Left kidney (tissue), 8 donors: ENCODE measurements at places on chromosomes 7 and 10. TPM values are rescaled to one million over a fixed set of nuclear protein-coding genes. Genes with fewer than 3 reads are reported as not detected.

AKR1C8 gene
- polyA plus RNA-seq: 0.20 TPM

ANTXRL gene
- not detected for polyA plus RNA-seq

BMPR1A gene
- polyA plus RNA-seq: 84.9 TPM

COBL gene
- 24.9 TPM for polyA plus RNA-seq

ZNF239 gene
- 15.9 TPM for polyA plus RNA-seq

ENO4 gene
- polyA plus RNA-seq: 5.1 TPM

GRCh38 chr7:129281163-129281562, 56.3 kb downstream of the AHCYL2 start:
- no peak for DNase-seq

- no peak for DNase-seq
Measured at GRCh38 chr10:119616882-119617570, 20.3 kb upstream of the TIAL1 start.

DNA sequence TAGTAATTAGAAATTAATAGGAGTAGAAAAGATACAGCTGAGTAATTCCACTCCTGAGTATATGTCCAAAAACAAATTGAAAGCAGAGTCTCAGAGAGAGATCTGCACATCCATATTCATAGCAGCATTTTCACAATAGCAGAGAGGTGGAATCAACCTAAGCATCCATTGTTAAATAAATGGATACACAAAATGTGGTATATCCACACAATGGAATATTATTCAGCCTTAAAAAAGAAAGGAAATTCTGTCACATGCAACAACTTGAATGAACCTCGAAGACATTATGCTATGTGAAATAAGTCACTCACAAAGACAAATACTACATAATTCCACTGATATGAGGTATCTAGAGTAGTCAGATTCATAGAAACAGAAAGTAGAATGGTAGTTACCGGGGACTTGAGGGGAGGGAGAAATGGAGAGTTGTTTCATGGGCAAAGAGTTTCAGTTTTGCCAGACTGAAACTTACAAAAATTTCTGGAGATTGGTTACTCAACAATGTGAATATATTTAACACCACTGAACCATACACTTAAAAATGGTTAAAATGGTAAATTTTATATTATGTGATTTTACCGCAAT, 18.4 kb downstream of the VTI1A start:
- no peak for DNase-seq

GRCh38 chr7:17985473-17986239, 42.0 kb downstream of the PRPS1L1 start:
- DNase-seq: no peak

GRCh38 chr7:139168479-139168878, 59.0 kb upstream of the ZC3HAV1 start:
- DNase-seq: no peak

- DNase-seq: no peak
Measured at GRCh38 chr10:93723153-93723552, 20.8 kb upstream of the FRA10AC1 start.

DNA sequence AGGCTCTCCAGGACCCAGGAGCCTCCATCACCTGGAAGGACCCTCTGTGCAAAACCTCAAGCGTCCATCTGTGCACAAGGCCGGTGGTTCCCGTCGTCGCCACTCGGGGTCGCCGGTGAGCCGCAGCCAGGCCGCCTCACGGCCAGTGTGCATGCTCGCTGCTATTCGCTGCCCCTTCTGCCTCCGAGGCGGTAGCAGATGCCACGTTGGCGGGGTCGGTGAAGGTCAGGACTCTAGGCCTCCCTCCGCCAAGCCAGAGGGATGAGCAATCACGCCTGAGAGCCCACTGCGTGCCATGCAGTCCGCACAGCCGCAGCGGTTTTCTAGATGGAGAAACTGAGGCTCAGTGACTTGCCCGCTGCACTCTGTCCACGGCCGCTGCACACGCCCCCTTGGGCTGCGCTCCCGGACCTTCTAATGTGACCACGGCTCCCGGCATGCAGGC, 5.7 kb downstream of the UPK3B start:
- no peak for DNase-seq

- no peak for DNase-seq
Measured at GRCh38 chr7:90271753-90272152, 26.8 kb downstream of the CFAP69 start.

DNA sequence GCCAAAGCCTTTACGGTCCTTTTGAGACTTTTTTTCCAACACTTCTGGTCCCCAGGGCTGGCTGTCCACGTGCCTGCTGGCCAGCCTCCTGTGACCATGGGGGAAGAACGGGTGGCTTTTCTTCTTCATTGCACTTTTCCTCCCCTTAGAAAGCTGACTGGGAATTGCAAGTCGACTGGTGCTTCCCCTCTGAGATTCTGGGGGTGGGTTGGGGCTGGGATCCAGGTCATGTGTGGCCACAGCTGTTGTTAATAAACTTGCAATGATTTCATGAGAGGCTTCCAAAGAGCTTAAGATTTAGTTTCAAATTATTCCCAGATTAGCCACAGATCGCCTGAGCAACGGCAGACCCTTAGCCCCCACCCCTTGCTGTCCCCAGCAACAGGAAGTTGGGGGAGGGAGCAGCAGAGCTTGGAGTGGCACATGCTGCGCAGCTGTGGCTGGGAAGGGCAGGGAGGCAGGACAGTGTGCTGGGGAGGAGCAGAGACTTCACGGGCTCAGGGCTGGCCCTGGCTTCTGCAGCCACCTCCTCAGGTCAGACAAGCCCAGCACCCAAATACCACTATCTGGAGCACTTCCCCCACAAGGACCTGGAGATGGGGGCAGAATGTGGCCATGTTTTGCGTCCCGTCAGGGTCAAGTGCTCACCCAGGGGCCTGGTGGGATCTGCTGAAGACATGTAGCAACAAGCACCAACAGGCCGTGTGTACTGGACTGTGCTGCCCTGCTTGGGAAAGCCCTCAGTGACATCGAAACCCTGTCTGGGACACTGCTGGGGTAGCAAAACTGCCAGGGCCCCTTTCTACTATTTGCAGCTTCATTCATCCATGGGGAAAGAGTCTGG, 147.1 kb downstream of the RNF216 start:
- DNase-seq: peak; percentile 82

DNA sequence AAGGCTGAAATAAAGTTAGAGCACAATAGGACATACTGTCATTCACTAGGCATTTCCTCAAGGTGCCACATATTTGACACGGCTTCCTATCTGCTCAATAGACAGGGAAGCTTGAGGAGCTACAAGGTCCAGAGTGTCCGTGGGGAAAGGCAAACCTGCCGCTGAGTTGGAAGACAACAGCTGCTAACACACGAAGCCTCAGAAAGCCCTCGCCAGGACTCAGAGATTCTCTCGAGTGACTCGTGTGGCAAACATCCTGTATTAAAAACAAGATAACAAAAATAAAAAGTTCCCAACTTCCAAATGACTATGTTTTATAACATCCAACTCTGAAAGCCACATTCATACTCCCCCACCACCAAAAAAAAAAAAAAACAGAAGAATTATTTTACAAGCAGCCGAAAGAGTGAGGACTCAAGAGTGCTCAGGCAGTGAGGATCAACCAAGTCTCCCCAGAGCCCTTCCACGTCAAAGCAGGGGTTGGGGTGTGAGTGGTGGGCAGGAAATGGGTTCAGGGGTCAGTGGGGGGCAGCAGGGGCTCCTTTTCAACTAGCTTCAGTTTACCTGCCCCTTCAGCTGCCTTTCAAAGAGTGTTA, 67.6 kb downstream of the STK17A start:
- no peak for DNase-seq

DNA sequence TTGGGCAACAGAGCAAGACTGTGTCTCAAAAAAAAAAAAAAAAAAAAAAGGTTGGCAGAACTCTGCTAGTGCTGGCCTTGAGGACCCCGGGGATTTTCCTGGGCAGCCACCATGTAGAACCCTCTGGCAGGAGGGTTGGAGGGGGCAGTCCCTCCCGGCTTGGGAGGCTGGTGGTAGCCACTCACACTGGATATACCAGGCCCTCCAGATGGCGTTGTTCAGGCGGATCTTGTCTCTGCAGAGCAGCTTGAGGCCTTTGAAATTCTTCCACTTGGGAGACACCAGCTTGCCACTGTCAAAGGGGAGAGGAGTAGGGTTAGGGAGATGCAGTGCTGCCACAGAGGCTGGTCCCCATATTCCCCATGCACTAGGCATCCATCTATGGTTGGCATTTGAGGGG, 8.4 kb downstream of the MLXIPL start:
- no peak for DNase-seq

DNA sequence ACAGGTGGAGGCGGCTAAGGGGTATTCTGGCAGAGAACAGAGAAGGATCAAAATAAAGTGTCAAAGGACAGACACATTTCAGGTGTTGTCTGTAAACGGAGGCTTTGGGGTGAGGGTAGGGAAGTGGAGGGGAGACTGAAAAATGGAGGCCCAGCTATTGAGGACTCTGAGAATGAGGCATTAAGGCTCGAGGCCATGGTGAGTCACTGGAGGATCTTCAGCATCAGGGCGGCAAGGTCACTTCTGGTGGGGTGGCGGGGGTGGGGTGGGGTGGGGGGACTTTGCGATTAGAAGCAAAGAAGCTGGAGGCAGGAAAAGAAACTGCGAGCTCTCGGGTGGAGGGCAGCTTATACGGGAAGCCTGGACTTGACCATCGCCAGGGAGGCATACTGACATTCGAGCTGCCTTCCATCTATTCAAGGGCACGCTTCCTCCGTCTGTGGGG, 58.4 kb upstream of the PCGF5 start:
- no peak for DNase-seq

- no peak for DNase-seq
Measured at GRCh38 chr7:132403465-132404110, 172.7 kb downstream of the PLXNA4 start.

DNA sequence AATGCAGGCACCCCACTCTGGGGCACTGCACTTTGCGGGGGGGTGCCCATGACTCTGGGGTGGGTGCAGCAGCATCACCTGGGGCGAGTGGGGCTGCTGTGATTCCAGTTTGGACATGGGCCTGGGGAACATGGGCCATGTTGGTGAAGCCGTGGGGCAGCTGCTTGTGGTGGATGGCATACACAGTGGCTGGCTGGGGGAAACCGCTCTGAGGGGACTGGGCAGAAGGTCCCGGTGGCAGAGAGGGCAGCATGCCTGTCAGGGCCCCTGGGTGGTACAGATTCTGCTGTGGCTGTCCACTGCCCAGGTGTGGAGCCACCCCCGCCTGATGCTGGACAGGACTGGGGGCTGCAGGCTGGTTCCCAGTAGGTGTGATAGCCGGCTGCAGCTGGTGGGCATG, 57.2 kb downstream of the LRRC72 start:
- DNase-seq: no peak

GRCh38 chr10:101000915-101001658, 1.5 kb downstream of the LZTS2 start:
- DNase-seq: peak; percentile 78
